ENCODE measurements at places on chromosomes 7 and 10.

- no peak for DNase-seq
These were observed 9.2 kb downstream of the PFKFB3 start for GRCh38 chr10:6211671-6212635.

- no peak for DNase-seq
These were observed 17.3 kb upstream of the CSGALNACT2 start for GRCh38 chr10:43120929-43121314.

DNA sequence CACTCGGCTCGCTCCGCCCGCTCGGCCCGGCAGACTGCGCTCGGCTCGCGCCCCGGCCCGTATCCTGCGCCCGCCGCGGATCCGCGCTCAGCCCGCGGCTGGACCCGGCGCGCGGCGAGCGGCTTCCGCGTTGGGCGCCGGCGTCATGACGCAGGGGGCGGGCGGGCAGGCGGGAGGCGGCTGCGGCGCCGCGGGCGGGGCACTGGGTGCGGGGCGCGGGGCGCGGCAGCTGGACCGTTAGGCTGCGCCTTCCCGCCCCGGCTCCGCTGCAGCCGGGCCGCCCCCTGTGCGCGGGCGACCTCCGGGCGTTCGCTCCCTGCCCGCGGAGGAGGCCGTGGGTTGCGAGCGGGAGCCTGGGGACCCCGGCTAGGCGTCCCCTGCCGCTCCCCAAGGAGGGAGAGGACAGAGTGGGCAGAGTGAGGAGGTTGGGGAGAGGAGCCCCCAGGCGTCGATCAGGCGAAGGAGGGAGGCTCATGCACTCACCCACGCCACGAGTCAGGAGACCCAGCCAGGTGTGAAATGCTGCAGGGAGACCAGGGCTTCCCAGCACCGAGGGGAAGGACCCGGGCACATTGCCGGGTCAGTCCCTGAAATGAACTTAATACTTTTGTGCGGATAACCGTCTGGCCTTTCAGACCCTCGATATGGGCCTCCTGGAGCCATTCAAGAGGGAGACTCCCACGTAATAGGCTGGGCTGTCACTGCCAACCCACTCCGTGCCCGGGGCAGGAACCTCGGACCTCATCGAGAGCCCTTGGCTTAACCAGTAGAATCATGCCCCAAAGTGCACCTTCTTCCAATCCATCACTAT, at the start of gene PIP4K2A:
TSS of gene PIP4K2A (minus strand) at position 100 of the 811 bp plus-strand sequence. CDS start 252 bp downstream, outside the sequence.
- DNase-seq = peak; percentile 55

- no peak for DNase-seq
These were observed 1196.9 kb downstream of the SORCS3 start for GRCh38 chr10:105837951-105838350.

DNA sequence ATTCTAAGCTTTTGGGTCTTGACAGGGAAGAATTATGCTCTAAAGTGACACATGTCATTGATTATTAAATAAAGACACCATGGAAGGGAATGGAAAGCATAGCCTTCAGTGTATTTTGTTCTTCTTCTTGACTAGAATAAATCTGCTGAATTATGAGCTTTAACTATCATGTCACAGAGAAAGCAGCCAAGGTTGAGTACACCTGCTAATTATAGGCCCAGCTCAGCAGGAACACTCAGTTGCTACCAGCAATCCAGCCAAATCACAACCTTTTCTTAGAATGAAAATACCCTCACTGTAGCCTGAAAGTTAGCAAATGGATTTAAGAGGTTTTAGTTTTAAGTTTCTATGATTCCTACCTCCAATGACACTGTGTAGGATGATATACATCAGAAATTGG, 225.3 kb upstream of the RHOBTB1 start:
- DNase-seq = no peak

DNA sequence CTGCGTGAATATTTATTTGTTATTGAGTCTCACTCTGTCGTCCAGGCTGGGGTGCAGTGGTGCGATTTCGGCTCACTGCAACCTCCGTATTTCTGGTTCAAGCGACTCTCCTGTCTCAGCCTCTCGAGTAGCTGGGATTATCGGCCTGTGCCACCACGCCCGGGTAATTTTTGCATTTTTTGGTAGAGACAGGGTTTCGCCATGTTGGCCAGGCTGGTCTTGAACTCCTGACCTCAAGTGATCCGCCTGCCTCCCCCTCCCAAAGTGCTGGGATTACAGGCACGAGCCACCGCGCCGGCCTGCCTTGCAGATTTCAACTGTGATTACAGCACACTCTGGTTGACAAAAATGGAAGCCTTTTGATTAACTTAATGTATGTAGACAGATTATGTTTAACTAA, 730.0 kb upstream of the VSTM2A start:
- no peak for DNase-seq

DNA sequence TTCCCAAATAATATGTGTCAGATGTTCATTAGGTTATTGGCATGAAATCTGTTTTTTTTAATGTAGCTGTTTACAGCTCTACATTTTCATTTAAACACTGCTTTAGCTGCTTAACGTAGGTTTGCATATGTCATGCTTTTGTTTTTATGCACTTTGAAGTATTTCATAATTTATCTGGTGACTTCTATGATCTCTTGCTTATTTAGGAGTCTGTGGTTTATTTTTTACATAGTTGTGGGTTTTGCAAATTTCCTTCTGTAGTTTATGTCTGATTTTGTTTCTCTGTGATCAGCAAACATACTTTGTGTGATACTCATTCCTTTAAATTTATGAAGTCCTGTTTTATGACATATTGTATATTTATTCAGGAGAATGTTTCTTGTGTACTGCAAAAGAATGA, 606.5 kb upstream of the PFKP start:
- no peak for DNase-seq

DNA sequence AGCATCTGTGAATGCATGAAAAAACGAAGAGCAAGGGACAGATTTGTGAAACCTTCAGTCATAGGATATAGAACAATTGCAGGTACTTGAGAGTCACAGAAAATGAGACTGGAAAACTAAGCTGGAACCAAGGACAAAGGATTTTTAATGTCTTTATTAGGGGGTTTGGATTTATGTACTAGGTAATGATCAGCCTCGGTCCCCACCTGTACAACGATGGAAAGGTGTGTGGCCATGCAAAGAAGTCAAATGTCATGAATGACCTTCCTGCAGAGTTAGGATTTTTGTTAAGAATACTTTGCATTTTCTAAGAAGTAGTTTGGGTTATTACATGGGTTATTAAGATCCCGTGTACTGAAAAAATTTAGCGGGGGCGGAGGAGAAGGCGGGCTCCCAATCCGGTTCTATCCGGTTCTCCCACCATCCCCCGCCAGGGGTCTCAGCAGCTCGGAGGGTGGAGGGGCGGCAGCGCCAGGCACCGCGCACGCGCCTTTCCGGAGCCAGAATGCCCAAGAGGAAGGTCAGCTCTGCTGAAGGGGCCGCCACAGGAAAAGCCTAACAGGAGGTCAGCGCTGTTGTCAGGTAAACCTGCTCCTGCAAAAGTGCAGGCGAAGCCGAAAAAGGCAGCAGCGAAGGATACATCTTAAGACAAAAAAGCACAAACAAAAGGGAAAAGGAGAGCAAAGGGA, 327.5 kb upstream of the PLXDC2 start:
- no peak for DNase-seq

GRCh38 chr7:156148547-156148946, 336.3 kb upstream of the SHH start:
- no peak for DNase-seq

GRCh38 chr7:18727115-18727870, 231.7 kb downstream of the HDAC9 start:
- DNase-seq = no peak

GRCh38 chr10:1063232-1063865, 7.2 kb downstream of the WDR37 start:
- DNase-seq = no peak

DNA sequence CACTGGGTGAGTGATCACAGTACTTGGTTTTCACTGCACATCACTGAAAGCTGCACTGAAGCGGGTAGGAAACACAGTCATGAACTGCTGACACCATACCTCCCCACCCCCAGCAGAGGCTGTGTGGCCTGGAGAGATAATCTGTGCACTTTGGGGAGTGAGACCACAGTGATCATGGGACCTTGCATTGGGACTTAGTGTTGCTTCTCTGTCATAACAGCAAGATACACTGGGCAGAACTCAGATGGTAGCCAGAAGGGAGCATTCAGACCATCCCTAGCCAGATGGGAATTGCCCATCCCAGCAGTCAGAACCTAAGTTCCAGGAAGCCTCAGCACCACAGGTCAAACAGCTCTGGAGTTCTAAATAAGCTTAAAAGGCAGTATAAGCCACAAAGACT, 346.4 kb upstream of the TMEM229A start:
- no peak for DNase-seq

- no peak for DNase-seq
These were observed 303.6 kb upstream of the PITRM1 start for GRCh38 chr10:3476186-3476585.

GRCh38 chr7:47373871-47374451, 207.9 kb downstream of the TNS3 start:
- DNase-seq = no peak
